Calu3 (cell line): ENCODE measurements at places on chromosomes 11 and 22. TPM values are rescaled to one million over a fixed set of nuclear protein-coding genes. Genes with fewer than 3 reads are reported as not detected.

The OR51E2 gene
- total RNA-seq, result not detected in 2 replicates

The TMEM80 gene
- total RNA-seq, result 21.2 and 29.9 TPM in 2 replicates

DNA sequence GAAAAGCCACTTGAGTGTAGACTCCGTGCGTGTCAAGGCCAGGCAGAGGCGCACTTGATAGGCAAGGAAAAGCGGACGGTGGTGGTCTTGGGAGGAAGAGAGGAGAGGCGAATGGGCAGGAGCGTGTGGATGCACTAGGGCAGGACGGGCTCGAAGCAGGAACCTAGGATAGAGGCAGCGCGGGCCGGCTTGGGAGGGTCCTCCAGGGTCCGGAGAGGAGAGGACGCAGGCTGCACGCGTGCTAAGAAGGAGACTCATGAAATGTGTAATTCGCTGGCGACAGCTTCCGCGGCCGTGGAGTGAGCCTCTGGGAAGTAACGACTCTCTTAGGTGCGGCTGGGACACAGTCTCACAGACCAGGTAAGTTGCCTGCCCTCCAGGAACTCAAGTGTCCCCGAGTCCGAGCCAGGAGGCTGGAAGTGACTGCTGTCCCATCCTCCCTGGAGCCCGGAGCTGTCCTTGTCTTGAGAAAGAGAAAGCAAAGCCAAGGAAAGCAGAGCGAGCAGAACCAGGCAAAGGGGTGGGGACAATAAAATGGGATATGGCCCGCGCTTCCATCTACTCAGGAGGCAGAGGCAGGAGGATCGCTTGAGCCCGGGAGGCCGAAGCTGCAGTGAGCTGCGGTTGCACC, 874 bp upstream of the IL17RA start:
- DNase-seq, result no peak

- no peak for DNase-seq
Measured at GRCh38 chr11:88531831-88532230, 194.3 kb upstream of the CTSC start.

DNA sequence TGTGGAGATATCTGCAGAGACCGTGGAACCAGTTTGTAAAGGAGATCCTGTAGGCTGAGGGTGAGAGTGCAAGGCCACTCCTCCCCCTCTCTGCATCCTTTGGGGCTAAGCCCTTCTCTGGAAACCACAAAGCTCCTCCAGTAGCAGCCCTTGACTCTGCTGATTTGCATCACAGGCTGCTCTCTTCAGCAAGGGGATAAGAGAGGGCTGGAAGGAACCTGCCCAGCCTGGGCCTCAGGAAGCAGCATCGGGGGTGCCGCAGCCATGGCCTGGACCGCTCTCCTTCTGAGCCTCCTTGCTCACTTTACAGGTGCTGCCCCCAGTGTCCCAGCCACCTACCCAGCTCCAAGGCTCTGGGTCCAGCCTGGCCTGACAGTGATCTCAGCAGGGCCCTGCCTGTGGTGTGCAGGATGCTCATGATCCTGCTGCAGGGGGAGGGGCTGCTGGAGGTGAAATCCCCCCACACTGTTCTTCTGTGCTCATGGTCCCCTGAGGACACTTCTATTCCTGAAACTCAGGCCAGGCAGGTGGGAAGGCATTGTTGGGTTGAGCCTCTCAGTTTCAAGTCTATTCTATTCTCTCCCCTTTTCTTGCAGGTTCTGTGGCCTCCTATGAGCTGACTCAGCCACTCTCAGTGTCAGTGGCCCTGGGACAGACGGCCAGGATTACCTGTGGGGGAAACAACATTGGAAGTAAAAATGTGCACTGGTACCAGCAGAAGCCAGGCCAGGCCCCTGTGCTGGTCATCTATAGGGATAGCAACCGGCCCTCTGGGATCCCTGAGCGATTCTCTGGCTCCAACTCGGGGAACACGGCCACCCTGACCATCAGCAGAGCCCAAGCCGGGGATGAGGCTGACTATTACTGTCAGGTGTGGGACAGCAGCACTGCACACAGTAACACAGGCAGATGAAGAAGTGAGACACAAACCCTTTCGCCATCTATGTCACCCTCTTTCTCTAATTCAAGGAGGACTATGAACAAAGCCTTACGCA, 68.5 kb upstream of the IGLL5 start:
- DNase-seq, result no peak

DNA sequence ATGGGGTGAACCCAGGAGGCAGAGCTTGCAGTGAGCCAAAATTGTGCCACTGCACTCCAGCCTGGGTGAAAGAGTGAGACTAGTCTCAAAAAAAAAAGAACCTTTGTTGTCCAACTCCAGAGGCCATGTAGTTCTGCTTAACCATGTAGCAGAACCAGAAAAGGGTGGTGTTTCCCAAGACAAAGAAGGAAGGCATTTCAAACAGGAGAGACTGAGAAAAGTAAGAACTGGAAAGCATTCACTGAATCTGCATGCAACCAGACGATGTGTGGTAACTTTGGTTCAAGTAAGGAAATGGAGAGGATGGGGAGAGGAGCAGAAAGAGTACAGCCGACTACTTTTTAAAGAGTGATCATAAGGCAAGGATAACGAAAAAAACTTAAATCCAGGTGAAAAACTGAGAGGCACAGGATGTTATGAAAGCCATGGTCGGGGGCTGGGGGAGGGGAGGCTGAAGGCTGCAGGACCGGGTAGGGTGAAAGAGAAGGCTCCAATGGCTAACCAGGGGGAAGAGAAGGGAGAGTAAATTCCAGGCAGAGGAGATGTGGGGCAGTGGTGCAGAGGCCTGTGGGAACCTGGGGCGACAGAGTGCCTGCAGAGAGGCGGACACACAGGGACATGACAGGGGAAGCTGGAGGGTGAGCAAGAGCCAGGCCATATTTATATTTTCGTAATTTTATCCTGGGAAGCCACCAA, 48.8 kb downstream of the MAPK1 start:
- no peak for DNase-seq

- DNase-seq, result no peak
Measured at GRCh38 chr11:119745776-119746535, 17.0 kb upstream of the NECTIN1 start.

DNA sequence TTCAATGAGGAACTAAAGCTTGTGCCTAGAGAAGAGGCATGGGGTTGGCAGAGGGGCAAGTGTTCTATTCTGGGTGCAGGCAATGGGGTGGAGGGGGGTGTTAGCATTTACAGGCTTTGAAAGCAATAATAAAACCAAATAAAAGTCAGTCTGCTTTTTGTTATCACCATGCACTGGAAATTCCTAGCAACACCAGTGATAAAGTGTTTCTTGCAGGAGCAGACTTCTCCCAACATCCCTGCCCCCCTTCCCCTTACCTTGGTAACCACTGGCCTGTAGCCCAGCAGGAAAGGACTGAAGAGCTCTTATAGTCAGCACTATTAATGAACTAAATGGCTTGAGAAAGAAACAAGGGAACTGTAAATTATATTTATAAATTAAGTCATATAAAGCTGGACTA, 65.2 kb upstream of the SESN3 start:
- DNase-seq, result no peak

GRCh38 chr11:85732965-85733364, 47.0 kb upstream of the CCDC89 start:
- DNase-seq, result no peak

DNA sequence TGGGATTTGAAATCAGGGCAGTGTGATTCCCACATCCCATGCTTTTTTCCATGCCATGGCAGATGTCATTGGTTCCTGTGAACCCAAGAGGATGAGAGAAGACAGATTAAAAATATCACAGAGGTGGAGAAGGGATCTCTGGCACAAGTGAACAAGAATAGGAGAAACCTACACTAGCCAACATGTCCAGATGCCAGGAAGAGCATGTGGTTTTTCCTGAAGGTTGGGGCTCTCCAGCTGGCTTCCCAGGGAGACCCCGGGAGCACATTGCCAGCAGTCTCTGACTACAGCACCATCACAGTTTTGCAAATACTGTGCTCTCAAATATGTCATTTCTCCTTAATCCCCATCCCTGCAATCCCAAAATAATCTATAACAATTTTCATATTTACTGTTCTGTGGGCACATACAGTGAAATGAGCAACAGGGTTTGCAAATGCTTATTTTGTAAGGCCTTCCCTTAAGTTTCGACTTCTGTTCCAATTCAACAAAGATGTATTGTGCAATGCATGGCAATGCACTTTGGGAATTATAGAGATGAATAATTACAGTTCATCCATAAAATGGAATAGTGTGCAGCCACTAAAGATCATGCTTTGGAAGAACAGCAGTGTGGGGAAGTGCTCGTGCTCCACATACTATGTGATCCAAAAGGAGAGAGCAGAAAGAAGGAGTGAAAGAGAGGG, 4.8 kb downstream of the ANKK1 start:
- no peak for DNase-seq

- DNase-seq, result no peak
Measured at GRCh38 chr22:39300186-39300830, 19.1 kb downstream of the RPL3 start.

DNA sequence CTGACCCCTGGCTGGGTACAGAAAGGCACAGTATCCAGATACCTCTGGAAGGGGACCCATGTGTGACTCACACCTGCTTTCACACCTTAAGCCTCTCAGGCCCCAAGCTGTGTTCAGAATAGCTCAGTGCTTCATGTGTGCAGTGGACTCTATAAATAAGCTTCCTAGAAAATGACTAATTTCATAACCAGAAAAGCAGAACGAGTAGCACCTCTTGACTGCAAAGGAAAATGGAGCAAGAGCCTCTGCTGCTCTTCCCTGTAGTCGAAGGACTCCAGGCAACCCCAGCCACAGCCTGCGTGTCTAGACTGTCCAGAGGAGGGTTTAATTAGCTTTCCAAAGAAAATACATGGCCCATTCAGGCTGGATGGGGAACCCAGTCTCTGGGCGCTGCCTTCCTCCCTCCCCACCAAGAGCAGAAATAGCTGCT, 23.1 kb downstream of the PTPN5 start:
- DNase-seq, result no peak

GRCh38 chr11:120648771-120649170, 137.2 kb downstream of the GRIK4 start:
- DNase-seq, result no peak
